ENCODE measurements at places on chromosomes 1 and 21.

DNA sequence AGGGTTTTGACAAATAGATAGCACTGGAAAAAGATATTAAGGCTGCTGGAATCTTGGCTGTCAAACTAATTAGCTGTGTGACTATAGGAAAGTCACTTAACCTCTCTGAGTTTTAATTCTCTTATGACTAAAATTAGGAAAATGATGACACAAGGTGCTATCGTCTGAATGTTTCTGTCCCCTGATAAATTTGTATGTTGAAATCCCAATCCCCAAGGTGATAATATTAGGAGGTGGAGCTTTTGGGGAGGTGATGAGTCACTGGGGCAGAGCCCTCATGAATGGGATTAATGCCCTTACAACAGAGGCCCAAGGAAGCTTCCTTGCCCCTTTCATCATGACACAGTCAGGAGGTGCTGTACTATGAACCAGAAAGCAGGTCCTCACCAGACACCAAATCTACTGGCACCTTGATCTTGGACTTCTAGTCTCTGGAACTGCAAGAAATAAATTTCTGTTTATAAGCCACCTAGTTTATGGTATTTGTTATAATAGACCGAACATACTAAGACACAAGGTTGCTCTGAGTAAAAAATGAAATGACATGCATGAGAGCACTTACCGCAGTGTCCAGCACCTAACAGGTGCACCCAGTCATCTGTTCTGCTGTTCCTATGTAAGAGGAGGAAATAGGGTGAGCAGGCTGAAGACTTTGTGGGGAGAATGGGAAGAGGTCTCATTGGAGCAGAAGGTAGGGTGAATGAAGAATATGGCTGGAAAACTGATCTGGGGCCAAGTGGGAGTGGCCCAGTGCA is 26.3 kb upstream of the DISP1 start:
- DNase-seq: no peak

DNA sequence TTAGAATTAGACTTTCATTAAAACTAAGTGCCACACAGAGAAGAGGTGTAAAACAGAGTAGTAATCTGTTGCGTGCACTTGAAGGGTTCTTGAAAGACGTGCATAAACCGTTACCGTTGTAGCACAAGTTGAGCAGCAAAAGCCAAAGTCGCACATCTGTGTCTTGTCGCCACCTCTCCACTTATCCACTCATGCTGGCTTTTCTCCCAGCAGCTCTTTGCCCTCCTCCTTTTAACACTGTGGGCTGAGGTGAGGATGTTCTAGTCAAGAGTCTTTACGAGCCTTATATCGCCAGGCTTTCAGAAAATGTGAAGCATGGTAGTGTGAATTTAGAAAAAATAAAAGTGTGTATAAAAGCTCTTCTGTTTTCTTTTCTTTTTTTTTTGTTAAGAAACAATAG is 48.0 kb downstream of the NR5A2 start:
- DNase-seq: no peak

GRCh38 chr1:207818971-207819451 is 67.2 kb downstream of the CD46 start:
- DNase-seq: no peak

DNA sequence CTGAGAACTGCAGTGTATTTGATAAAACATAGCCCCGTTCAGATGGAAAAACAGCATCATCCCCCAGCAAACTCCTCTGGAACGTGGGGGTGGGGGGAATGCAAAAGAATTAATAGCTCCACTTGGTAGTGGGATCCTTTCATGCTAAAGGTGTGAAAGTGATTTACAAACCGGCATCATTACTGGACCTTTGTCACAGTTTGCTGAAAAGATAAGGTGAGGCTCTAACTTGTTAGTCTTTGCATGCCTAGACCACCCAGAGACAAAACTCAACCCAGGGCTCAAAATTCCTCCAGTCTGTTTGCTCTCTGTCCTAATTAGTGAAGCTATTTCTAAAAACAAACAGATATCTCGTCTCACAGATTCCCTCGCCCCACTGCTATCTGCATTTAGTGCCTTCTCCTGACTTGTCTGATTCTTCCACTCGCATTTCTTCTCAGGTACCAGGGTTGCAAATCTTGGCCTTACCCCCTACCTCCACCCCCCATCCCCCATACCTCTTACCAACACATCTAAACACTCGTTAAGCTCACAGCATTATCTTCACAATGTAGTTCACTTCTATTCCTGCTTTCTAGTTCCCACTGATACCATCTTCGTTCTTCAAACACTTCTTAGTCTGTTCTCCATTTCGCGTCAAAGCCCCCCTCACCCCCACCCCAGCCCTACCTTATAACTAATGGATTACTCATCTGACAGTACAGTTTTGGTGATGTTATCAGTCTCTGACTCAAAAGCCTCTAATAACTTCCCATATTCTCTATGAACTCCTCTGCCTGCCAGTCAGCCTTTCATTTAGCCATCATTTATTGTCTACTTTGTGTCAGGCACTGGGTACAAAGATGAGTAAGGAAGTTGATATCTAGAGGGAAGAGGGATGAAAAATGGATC is 11.8 kb downstream of the IER5 start:
- DNase-seq: no peak

DNA sequence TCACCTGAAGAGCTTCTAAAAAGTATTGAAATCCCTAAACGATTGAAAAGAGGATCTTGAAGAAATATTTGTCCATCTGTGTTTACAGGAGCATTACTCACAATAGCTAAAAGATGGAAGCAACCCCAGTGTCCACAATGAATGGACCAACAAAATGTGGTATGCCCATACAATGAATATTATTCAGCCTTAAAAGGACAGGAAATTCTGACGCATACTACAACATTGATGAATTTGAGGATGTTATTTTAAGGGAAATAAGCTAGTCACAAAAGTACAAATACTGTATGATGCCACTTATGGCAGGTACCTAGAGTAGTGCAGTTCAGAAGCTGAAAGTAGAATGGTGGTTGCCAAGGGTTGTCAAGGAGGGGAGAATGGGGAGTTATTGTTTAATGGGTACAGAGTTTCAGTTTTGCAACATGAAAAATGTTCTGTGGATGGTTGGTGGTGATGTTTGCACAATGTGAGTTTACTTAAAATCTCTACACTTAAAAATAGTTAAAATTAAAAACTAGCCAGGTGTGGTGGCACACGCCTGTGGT is 37.1 kb upstream of the GADD45A start:
- DNase-seq: no peak

DNA sequence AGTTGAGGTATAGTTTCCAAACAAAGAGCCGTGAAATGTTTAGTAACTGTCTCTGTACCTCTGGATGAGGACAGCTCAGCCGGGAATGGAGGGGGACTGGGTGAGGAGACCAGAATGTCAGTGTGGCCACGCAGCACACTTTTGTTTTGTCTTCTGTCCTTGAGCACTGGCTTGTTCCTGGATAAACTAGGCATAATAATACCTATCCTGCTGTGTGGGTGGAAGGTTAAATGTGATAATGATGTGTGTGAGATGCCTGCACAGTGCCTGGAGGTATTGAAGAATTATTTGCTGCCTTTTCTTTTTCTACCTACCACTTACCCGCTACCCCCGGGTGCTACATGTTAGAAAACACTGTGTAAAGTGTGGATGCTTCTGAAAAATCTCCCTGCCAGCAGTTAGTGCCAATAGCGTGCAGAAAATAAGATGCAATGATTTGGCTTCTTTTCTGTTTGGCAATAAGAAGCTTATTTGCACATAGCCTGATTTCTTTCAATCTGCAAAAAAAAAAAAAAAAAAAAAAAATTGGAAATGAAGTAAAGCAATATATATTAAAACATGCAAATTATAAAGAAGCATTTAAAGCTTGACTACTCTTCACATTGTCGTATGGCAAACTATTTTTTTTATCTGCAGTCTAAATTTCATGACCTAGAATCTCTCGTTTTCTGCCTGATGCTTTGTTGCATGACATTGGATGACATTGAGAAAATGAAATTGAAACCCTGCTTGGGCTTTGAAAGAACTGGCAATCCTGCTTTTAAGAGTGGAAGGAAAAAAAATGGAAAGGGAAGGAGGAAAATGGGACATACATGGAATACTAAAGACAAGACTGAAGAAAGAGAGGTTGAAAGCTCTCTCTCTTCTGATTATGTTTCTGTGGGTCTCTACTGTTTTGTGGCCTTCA is 89.5 kb downstream of the DISC1 start:
- DNase-seq: no peak
